ENCODE measurements at places on chromosomes 3 and 15.

DNA sequence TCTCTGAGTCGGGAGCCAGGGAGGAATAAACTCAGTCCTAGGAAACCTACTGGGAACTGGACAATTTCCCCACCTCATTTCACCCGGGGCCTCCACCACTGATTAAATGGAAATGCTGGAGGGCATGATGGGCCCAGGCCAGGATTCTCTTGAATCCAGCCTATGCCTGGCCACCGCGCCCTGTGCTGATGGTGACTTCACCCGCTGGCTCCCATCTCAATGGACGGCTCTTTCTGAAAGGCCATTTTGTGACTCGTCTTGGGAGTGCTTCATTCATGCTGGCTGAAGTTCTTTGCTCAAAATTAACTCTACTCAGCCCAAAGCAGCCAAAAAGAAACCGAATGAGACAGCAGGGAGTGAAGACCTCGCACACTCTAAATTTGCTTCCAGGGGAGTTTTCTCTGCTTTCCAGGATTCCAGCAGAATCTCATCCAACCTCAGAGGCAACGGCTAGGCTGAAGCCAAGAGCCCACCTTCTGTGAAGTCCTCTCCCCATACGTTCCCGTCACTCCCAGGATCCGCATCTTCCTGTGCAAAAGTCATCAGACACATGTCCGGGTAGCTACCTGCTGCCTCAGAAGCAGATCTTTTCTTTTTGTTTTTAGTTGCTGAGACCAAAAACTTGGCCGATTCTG lies 266.0 kb upstream of the ICE2 start:
- no peaks in the 10 kb centered on the region for H3K36me3 ChIP-seq
- H3K4me3 ChIP-seq = no peak overlapping the region
- peaks cover 8% of the 10 kb centered on the region for H3K4me1 ChIP-seq
- H3K27me3 ChIP-seq = no peaks in the 10 kb centered on the region

GRCh38 chr3:183873914-183874313 lies 10.8 kb downstream of the PARL start:
- no peak for DNase-seq
- H3K36me3 ChIP-seq = peaks cover 3% of the 10 kb centered on the region
- no peaks in the 10 kb centered on the region for H3K27me3 ChIP-seq
- H3K4me1 ChIP-seq = no peaks in the 10 kb centered on the region
- no peak overlapping the region for H3K27ac ChIP-seq

- H3K4me1 ChIP-seq = peaks cover 15% of the 10 kb centered on the region
- H3K4me3 ChIP-seq = no peak overlapping the region
- H3K27me3 ChIP-seq = peaks cover 15% of the 10 kb centered on the region
- no peak for DNase-seq
- H3K27ac ChIP-seq = no peak overlapping the region
- no peaks in the 10 kb centered on the region for H3K36me3 ChIP-seq
Measured at GRCh38 chr3:24498391-24498790, 3.7 kb upstream of the THRB start.

DNA sequence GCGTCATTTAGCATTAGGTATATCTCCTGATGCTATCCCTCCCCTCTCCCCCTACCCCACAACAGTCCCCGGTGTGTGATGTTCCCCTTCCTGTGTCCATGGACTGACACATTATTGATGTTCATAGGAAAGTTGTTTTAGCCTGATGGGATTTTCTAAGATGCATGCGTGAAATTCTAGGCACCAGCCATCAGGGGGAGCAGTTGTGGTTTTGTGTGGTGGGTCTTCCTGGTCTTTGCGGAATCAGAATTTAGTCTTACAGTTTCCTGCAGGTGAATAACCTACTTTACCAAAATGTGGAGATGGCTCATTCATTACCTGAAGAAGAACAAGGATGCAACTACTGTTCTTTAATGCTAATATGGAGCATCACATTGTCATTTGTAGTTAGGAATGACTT lies 455.0 kb upstream of the THBS1 start:
- DNase-seq = peak; percentile 14
- H3K4me3 ChIP-seq = no peak overlapping the region
- H3K27ac ChIP-seq = no peak overlapping the region
- H3K4me1 ChIP-seq = no peaks in the 10 kb centered on the region
- no peaks in the 10 kb centered on the region for H3K36me3 ChIP-seq

DNA sequence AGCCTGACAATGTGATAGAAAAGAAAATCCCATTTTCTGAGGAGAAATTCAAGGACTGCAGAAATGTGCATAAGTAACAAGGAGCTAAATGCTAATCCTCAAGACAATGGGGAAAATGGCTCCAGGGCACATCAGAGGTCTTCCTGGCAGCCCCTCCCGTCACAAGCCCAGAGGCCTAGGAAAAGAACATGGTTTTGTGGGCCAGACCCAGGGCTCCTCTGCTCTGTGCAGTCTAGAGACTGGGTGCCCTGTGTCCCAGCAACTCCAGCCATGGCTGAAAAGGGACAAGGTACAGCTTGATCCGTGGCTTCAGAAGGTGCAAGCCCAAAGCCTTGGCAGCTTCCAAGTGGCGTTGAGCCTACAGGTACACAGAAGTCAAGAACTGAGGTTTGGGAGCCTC lies 176.8 kb upstream of the SUCLG2 start:
- no peak overlapping the region for H3K4me3 ChIP-seq
- no peaks in the 10 kb centered on the region for H3K4me1 ChIP-seq
- H3K27ac ChIP-seq = no peak overlapping the region
- no peak for DNase-seq
- no peaks in the 10 kb centered on the region for H3K36me3 ChIP-seq
- H3K27me3 ChIP-seq = no peaks in the 10 kb centered on the region

DNA sequence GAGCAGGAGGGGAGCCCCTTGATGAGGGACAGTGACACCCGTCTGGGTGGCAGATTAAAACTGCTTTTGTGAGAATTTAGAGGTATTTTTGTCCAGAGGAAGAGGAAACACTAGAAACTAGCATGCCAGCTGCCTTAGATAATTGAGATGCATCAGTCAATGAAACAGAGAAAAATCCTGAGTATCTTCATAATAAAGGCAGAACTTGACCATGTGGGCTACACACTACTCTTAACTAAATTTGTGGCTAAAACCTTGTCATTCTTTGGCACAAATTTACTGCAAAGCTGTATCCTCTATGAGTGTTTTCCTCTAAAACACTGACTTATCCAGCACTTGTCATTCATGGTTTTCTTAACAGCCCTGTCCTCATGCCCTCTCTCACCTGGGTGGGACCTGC lies 259.7 kb upstream of the TPM1 start:
- H3K27me3 ChIP-seq = no peaks in the 10 kb centered on the region
- peaks cover 16% of the 10 kb centered on the region for H3K36me3 ChIP-seq
- DNase-seq = no peak
- peaks cover 18% of the 10 kb centered on the region for H3K4me1 ChIP-seq
- H3K4me3 ChIP-seq = no peak overlapping the region

- no peaks in the 10 kb centered on the region for H3K27me3 ChIP-seq
- no peak overlapping the region for H3K4me3 ChIP-seq
- H3K4me1 ChIP-seq = no peaks in the 10 kb centered on the region
- no peaks in the 10 kb centered on the region for H3K36me3 ChIP-seq
Measured at GRCh38 chr15:39661776-39662175, 80.9 kb downstream of the THBS1 start.

GRCh38 chr3:148707601-148708380 lies 10.1 kb downstream of the AGTR1 start:
- no peak overlapping the region for H3K4me3 ChIP-seq
- no peaks in the 10 kb centered on the region for H3K36me3 ChIP-seq
- no peaks in the 10 kb centered on the region for H3K4me1 ChIP-seq
- H3K27ac ChIP-seq = no peak overlapping the region

GRCh38 chr3:108416111-108416869 lies 94.1 kb downstream of the MYH15 start:
- H3K27ac ChIP-seq = no peak overlapping the region
- H3K27me3 ChIP-seq = no peaks in the 10 kb centered on the region
- no peaks in the 10 kb centered on the region for H3K4me1 ChIP-seq
- H3K4me3 ChIP-seq = no peak overlapping the region

DNA sequence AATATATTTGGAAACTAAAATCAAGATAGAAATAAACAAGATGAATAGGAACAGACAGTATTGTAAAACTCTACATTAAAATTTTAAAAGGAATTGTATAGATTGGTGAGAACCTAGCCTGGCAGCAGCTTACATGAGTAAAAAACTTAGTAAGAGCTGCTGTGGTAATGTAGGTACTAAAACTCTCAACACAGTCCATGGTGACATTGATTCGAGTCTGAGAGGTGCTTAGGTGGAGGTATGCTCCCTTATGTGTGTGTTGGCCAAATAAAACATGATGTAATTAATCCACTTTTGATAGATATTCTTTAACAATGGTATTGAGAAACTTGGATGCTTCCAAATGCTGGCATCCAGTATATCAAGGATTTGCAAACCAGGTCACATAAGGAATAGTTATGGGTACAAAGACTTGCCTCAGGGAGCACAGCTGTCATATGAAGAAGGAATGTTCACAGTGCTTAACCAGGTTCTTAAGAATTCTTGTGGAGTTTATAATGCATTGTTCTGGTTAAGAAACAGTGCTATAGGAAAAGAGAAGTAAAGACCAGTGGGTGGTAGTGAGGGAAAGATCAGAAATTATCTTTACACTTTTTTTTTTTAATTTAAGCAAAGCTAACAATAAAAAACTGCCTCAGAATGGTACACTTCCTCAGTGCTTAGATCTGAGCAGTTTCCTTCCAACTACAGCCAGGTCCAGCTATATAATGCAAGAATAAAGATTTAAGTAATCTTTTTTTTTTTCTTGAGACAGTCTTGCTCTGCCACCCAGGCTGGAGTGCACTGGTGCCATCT lies 24.6 kb upstream of the IL20RB start:
- no peaks in the 10 kb centered on the region for H3K4me1 ChIP-seq
- no peak overlapping the region for H3K27ac ChIP-seq
- DNase-seq = no peak
- no peaks in the 10 kb centered on the region for H3K36me3 ChIP-seq

DNA sequence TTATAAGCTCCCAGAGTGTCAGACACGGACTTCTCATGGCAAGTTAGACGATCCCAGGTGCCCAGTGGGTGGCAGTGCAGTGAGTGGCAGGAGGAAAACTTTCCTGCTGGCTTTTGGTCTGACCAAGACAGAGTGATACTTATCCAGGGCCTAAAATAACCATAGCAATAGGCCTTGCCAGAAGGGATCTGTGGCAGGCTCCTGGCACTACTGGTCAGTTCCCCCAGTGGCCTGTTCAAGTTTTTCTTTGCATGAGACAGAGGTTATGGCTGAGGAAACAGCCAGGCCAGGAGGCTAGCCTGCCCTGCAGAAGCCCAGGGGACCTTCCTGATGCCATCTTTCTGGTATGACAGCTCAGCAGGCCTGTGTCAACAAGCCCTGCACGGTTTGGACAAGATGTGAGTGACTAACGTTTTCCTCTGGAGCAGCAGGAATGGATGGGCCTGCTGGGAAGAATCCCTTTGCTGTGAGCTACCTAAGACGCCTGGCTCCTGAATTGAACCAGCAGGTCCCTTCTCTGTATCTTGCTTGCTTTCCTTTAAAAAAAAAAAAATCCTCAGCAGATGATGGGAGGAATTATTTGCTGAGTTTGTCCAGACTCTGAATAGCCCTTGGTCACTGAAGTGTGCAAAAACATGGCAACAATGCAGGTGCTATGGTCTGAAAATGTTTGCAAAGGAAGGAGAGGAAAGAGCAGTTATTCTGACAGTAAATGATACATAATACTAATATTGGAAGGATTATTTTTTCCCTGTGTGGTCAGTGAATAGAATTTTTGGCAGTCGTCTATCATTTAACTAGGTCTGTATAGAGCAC lies 18.0 kb downstream of the SCG5 start:
- no peak overlapping the region for H3K4me3 ChIP-seq
- no peaks in the 10 kb centered on the region for H3K27me3 ChIP-seq
- H3K4me1 ChIP-seq = peaks cover 5% of the 10 kb centered on the region
- no peaks in the 10 kb centered on the region for H3K36me3 ChIP-seq
- H3K27ac ChIP-seq = no peak overlapping the region

GRCh38 chr3:119776304-119776703 lies 5.6 kb upstream of the NR1I2 start:
- no peak for DNase-seq
- H3K4me3 ChIP-seq = no peak overlapping the region
- H3K27ac ChIP-seq = no peak overlapping the region
- H3K4me1 ChIP-seq = no peaks in the 10 kb centered on the region
- no peaks in the 10 kb centered on the region for H3K27me3 ChIP-seq

DNA sequence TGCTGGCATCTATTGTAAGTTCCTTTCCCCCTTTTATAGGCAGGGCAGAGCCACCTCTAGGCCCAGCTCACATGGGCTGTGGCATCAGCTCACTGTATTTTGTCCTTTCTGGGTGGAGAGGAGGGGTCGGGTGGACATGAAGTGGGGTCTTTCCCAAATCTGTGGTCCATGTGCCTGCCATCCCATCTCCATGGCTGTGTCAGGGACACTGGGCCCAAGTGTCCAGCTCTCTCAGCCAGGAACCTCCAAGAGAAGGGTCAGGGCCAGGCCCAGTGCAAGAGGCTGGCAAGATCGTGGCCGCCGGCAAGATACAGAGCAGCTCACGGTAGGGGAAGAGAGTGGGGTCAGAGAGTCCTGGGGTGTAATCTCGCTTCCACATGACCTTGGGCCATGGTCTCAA lies 85.3 kb downstream of the PCSK6 start:
- peaks cover 11% of the 10 kb centered on the region for H3K4me1 ChIP-seq
- no peaks in the 10 kb centered on the region for H3K27me3 ChIP-seq
- H3K4me3 ChIP-seq = no peak overlapping the region
- DNase-seq = no peak

GRCh38 chr3:100984308-100984707 lies 8.9 kb downstream of the ABI3BP start:
- no peak overlapping the region for H3K4me3 ChIP-seq

DNA sequence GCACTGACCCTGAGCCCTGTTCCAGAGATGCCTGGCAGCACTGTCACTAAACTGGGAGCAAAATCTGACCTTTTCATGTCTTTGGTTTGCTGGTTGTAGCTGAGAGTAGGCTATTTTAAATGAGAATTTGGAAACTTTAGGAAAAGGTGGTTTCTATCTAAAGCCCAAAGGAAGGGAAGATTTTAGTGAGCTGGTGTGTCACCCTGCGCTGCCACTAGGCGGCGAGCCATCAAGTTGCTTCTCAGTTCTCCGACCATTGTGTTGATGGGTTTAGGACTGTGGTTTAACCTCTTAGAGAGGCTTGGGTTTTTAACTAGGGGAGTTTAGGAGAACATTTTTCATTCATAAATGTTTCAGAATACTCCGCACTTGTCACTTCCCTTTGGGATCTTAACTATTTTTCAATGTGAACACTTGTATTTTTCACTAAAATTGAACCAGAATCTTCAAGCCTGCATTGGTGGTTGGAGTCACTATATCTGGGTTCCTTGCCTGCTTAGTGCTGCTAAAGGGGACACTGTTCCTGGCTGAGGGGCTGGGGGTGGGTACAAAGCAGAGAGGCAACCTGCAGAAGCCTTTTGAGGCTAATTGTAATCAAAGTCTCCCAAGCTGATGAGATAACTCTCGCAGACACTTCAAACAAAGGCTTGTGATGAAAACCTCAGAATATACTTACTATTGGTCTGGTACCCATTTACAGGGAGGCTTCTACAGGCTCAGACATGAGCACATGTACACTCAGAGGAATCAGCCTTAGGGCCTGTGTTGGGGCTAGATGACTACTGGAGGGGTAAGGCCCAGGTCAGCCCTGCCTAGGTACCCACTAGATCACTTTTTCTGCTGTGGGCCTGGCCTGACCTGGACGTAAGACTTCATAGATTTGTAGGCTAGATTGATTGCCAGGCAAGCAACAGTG lies 16.8 kb downstream of the EXOSC7 start:
- H3K36me3 ChIP-seq = peaks cover 15% of the 10 kb centered on the region
- peak; percentile 29 for DNase-seq
- H3K27me3 ChIP-seq = no peaks in the 10 kb centered on the region
- H3K4me3 ChIP-seq = no peak overlapping the region
- H3K27ac ChIP-seq = no peak overlapping the region

GRCh38 chr3:170523248-170523647 lies 62.6 kb downstream of the SLC7A14 start:
- peaks cover 4% of the 10 kb centered on the region for H3K36me3 ChIP-seq
- H3K27ac ChIP-seq = no peak overlapping the region
- no peak overlapping the region for H3K4me3 ChIP-seq
- H3K4me1 ChIP-seq = no peaks in the 10 kb centered on the region

Data from spinal cord (tissue), 10 donors.